ENCODE measurements at places on chromosomes 2 and 18.

GRCh38 chr18:34128436-34128835 lies 96.3 kb downstream of the NOL4 start:
- DNase-seq: no peak

DNA sequence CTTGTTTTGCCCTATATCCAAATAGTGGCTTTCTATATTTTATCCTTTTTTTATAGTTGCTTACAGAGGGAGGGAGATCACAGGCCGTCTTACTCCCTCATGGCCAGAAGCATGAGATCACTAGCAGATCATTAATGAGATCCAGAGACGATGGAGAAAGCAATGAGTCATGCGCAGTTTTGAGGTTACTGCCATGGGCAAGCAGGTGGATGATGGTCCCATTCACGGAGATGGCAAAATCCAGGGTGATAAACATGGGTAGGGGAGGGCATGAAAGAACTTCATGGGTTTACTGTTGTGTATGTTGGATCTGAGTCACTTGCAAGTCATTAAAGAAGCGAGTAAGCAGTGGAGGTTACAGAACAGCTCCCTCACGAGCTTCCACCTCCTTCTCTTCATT lies 60.4 kb downstream of the C18orf63 start:
- no peak for DNase-seq

- DNase-seq: no peak
These were observed 62.6 kb downstream of the C18orf63 start for GRCh38 chr18:74378179-74378682.

DNA sequence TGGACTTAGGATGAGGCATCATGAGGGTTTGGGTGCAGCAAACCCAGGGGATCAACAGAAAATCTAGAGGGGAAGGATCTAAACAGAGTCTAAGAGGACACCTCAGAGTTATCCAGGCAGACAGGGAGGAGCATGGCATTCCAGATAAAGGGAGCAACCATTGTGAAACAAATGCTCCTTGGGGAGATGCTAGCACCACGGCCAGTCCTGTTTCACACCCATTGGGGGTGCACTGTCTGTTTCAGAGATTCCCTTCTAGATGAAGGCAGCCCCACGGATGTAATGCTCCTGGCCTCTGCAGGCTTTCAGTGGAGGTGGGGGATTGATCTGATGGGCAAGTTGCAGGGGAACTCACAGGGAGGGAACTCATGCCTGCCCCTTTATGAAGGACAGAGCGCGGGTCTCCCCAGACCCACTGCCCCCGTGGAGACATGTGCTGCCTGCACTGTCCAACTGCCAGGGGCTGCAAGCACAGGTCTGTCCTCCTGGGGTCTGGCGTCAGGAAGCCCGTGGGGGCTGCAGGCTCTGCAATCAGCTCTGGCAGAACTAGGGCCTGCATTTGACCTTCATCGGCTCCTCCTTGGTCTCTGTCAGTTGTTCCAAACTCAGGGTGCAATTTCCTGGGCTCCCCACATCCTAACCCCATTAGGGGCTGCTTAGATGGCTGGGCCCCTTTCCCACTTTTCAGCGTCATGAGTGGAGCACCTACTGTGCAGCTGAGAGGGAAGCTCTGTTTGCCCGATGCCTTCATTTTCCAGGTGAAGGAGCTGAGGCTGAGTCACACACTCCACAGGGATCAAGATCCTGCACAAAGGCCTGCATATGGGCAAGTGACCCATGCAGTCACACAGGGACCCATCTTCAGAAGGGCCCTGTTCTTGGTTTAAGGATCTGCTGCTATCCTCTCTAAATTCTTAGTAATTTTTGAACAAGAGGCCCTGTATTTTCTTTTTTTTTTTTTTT lies 163.4 kb downstream of the ARL4C start:
- DNase-seq: no peak

DNA sequence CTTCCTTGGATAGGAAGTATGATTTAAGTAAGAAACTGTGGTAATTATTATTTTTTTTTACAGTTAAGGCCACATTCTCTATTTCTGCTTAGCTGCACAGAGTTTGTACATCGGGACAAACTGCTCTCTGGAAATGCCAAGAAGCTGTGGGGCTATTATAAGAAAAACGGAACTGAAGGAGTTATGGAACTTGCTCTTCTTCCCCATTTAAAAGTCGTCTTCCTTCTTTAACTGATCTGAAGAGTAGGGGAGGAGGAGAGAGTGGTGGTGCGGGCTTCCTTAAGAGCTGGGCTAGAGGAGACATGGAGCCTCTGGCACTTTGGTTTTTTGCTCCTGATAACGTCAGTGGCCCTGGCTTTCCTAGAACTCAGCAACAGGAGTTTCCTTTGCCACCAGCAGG lies 54.4 kb downstream of the RAB31 start:
- no peak for DNase-seq

DNA sequence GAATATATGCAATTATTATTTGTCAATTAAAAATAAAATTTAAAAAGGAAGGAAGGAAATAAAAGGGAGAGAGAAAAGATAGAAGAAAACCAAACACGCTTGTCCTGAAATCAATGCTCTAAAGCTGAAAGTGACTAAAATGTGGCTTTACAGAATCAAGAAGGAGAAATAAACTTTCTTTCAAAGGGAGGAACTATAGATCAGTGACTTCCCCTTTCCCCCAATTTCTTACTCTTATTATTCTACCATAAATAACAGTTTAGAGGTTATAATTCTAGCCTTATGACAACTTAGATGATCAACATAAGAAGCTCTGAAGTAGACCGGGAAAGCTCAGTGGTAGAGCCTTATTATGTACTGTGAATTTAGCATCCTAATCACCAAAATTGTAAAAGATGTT lies 122.5 kb downstream of the ARHGAP15 start:
- no peak for DNase-seq

DNA sequence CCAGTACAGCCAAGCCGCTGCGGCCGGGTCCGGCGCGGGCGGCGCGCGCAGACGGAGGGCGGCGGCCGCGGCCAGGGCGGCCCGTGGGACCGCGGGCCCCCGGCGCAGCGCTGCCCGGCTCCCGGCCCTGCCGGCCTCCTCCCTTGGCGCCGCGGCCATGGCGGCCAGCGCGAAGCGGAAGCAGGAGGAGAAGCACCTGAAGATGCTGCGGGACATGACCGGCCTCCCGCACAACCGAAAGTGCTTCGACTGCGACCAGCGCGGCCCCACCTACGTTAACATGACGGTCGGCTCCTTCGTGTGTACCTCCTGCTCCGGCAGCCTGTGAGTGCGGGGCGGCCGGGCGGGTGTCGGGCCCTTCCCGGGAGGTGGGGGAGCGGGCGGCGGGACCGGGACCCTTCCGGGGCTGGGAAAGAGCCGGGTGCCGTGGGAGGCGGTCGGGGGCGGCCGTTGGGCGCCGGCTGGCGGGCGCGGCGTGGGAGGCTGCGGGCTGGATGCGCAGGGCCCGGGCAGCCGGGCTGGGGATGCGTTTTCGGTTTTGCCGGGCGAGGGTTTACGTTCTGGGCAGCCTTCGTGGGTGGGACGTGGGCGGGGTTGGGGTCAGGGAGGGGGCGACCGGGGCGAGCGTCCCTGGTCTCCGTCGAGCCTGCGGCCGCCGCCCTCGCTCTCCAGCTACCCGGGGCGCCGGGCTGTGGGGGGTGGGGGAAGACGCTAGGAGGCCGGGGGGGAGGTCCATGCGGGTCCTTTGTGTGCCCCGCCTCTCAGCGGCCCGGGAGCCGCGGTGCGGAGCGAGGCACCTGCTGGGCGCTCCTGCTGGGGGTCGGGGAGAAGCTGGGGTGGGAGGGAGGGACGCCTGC lies 537 bp downstream of the AGFG1 start:
- DNase-seq: peak; percentile 43

GRCh38 chr18:60982329-60982695 lies 350.9 kb upstream of the CDH20 start:
- no peak for DNase-seq

DNA sequence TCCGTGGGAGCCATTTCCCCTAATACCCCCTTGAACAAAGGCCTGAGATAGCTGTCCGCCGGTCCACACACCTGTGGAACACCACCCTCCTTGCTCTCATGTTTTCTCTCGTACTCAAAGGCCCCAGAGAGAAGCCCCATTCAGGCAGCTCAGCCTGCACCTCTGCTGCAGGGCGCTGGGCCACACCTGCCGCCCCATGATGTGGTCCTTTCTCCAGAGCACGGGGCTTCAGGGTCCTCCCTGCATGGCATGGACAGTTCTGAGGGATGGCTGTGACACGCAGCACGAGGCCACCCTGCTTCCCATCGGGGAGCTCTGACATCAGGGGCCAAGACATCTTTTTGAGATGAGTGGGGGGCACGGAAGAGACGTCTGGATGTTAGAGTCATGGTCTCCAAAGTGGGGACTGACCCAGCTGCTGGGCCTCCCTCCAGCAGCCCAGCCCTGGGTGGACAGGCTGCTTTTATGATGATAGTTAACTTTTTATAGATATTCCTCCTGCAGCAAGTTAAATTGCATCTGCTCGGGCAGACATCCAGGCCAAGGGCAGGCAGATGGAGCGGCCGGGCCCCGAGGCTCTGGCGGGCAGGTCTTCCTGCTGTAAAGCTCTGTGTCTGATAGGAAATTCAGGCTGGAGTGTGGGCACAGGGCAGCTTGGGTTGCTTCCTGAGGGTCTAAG lies 56.7 kb downstream of the SDC1 start:
- no peak for DNase-seq

DNA sequence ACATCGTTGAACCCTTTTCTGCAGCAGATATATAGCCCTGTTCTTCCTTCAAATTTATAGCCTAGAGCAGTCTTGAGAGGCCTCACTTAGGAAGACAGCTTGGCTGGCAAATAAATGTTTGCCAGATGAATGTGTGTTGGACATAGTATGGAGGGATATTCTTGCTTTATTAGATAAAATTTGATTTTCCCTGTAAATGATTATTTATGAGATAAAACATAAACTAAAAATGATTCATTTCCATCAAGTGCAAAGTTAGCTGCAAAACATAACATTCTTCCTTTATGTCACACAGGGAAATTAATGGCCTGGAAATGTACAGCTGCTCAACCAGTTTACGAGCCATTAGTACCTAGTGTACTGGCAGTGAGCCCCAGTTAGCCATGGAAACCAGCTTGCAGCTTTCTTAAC lies 82.5 kb downstream of the LIMS1 start:
- no peak for DNase-seq

DNA sequence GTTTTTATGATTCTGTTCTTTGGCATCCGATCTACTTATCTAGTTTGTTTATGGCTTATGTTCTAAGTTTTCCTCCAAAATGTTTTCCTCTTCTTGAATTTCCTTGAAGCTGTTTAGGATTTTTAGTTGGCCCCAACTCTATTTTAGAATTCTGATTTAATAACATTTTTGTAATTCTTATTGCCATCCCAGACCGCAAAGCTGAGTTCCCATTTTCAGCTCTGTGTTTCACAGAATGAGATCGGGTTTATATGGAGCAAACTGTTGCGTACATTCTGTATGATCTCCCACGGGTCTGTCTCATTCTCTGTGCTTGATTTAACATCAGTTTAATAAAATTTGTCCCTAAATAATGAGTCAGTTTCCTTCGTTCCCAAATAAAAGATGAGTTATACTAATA lies 59.3 kb downstream of the DPP4 start:
- no peak for DNase-seq

DNA sequence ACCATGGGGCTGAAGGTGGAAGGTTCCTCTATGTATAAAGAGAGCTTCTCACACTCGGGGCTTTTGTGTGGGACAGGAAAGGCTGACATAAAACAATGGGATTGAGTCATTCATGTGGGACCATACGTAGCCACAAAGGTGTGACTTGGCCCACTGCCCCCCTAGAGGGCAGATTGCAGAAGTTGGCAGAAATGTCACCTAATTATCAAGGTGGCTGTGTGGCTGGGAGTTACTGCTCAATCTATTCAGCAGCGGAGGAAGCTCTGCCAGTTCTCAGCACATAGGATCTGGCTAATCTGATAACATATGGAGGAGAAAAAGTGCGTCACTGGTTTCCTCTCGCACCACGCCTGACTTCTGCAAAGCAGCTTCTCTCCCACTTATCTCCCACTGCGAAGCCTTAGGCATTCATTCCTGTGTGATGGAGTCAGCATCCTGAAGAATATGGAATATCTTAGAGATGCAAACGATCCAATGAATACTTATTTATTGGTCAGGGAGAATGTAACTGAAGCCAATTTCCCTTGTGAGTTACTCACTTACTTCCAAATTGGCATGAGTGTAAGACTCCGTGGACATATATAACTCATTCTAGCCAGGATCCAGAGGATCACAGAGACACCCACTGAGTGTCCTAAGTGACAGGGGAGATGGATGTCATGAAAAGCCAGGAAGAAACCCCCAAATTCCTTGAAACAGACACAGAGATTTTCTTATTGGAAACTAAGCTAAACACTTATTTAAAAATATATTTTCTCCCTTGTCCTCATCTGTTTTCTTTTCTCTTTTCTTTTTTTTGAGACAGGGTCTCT lies 344.8 kb downstream of the TGIF1 start:
- DNase-seq: no peak

- DNase-seq: peak; percentile 21
These were observed 1.6 kb downstream of the TSHZ1 start for GRCh38 chr18:75211953-75212750.

GRCh38 chr2:46072101-46072820 lies 224.9 kb upstream of the EPAS1 start:
- DNase-seq: no peak

- no peak for DNase-seq
These were observed 8.2 kb upstream of the TMEM182 start for GRCh38 chr2:102753563-102754159.

DNA sequence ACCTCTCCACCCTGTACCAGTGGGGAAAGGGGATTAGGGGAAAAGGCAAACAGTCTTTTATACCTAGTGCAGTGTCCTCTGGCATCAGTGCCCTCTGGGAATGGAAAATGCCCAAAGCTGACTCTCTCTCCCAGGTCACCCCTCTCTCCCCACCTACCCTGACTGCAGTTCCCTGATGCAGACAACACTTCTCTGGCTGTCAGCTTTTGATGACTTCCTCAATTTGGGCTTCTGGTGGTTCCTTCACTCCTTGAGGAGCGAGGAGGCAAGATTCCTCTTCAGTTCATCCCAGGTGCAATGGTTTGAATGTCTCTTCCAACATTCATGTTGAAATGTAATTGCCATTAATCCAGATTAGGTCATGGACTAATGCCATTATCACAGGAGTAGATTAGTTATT lies 19.7 kb upstream of the PPM1B start:
- DNase-seq: no peak

DNA sequence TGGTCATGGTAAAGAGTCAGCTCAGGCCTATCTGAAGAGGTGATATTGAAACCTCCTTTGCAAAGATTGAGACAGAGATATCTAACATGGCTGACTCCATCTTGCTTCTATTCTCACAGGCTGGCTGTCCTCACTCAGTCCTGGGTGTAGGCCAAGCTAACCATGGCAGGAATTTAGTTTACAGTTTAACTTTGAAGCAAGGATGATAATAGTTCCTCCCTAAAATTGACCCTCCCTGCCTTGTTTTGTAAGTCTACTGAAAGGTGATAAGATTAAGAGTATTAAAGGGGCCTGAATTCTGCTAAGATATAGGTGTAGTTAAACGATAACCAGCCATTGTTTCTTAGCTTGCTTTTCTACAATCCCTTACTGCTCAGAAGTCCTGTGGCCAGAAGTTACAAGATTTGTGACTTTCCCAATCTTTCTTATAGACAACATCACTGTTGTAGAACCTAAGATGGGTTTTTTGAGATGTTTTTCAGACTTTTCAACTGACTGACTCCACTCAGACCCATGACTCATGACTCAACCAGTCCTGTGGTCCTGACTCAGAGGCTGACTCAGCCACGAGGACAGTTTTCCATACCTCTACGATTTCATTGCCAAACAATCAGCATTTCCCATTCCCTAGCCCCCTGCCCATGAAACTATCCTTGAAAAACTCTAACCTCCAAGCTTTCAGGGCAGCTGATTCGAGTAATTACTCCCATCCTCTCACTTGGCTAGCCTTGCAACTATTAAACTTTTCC lies 195.7 kb upstream of the SESTD1 start:
- no peak for DNase-seq

- no peak for DNase-seq
These were observed 281.0 kb upstream of the SOX11 start for GRCh38 chr2:5410991-5411700.
